ENCODE measurements at places on chromosomes 12 and 14.

GRCh38 chr12:89160716-89161123, 191.6 kb downstream of the DUSP6 start:
- no peaks in the 10 kb centered on the region for H3K27me3 ChIP-seq
- no peaks in the 10 kb centered on the region for H3K36me3 ChIP-seq
- peak overlapping the region; percentile 6 for H3K27ac ChIP-seq
- H3K4me1 ChIP-seq: peaks cover 25% of the 10 kb centered on the region
- no peak overlapping the region for H3K4me3 ChIP-seq

DNA sequence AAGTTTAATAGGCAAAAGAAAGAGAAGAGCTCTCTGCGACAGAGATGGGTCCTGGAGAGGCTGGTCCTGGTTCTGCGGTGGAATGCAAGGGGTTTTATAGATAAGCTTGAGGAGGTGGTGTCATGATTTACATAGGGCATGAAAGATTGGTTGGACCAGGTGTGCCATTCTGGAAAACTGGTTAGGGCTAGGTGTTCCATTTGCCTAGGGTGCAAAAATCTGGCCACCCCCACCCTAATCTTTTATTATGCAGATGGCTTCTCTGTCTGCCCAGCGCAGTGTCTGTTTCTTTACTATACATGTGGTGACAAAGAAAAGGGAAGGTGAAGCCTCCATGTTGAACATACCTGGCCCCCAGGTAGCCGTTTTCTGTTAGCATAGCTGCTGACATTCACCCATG, 65.4 kb downstream of the ERC1 start:
- no peaks in the 10 kb centered on the region for H3K36me3 ChIP-seq
- peaks cover 14% of the 10 kb centered on the region for H3K4me1 ChIP-seq
- no peak for DNase-seq
- H3K4me3 ChIP-seq: no peak overlapping the region
- H3K27me3 ChIP-seq: no peaks in the 10 kb centered on the region
- no peak overlapping the region for H3K27ac ChIP-seq

GRCh38 chr14:90523544-90523943, 126.7 kb downstream of the CALM1 start:
- no peaks in the 10 kb centered on the region for H3K27me3 ChIP-seq
- no peak for DNase-seq
- no peak overlapping the region for H3K4me3 ChIP-seq
- H3K27ac ChIP-seq: no peak overlapping the region

DNA sequence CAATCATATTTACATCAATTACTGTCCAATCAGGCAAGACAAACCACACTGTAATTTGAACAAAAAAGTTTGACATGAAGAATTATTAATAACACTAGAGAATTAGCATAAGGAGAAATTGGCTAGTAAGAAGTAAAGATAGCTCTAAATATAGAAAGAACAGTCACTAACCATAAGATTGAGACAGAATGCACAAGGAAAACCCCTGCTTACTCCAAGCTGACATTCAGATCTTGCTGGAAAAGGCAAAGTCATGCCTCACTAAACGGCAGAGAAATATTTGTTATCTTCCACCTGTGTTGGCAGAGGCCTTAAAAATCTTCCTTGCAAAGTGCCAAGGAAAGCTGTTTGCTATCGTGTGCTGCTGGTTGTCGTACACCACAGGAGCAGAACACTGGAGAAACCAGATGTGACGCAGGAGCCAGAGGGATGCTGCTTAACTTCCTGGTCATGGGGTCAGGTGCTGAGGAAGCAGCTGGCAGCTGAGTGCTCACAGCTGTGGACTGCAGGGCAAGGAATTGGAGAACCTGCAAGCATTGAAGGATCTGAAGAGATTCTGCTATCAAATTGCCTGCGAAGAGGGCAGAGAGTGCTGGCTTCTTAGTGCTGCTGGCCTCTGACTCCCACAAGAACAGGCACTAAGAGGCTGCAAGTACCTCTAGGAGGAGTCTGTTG, 1323.3 kb downstream of the LRFN5 start:
- H3K36me3 ChIP-seq: no peaks in the 10 kb centered on the region
- no peaks in the 10 kb centered on the region for H3K27me3 ChIP-seq
- no peak overlapping the region for H3K27ac ChIP-seq
- no peaks in the 10 kb centered on the region for H3K4me1 ChIP-seq

- no peak for DNase-seq
- no peaks in the 10 kb centered on the region for H3K36me3 ChIP-seq
- no peak overlapping the region for H3K4me3 ChIP-seq
- peaks cover 24% of the 10 kb centered on the region for H3K4me1 ChIP-seq
Observed at GRCh38 chr12:52878507-52879393, 26.1 kb downstream of the KRT8 start.

- H3K4me3 ChIP-seq: no peak overlapping the region
- H3K27me3 ChIP-seq: no peaks in the 10 kb centered on the region
- no peak overlapping the region for H3K27ac ChIP-seq
- H3K4me1 ChIP-seq: peaks cover 18% of the 10 kb centered on the region
- DNase-seq: peak; percentile 24
- no peaks in the 10 kb centered on the region for H3K36me3 ChIP-seq
Observed at GRCh38 chr14:85471744-85472143, 58.2 kb upstream of the FLRT2 start.

GRCh38 chr12:68868043-68868790, 60.2 kb downstream of the MDM2 start:
- no peak overlapping the region for H3K27ac ChIP-seq
- H3K27me3 ChIP-seq: no peaks in the 10 kb centered on the region
- no peaks in the 10 kb centered on the region for H3K4me1 ChIP-seq
- no peak overlapping the region for H3K4me3 ChIP-seq
- no peaks in the 10 kb centered on the region for H3K36me3 ChIP-seq
- DNase-seq: no peak

- H3K4me1 ChIP-seq: no peaks in the 10 kb centered on the region
- H3K27me3 ChIP-seq: no peaks in the 10 kb centered on the region
- DNase-seq: no peak
- H3K36me3 ChIP-seq: no peaks in the 10 kb centered on the region
- H3K27ac ChIP-seq: no peak overlapping the region
Observed at GRCh38 chr14:61577506-61577931, 117.8 kb upstream of the HIF1A start.

GRCh38 chr12:31773223-31773750, 44.5 kb upstream of the AMN1 start:
- H3K27ac ChIP-seq: no peak overlapping the region
- H3K36me3 ChIP-seq: no peaks in the 10 kb centered on the region
- H3K4me3 ChIP-seq: no peak overlapping the region

DNA sequence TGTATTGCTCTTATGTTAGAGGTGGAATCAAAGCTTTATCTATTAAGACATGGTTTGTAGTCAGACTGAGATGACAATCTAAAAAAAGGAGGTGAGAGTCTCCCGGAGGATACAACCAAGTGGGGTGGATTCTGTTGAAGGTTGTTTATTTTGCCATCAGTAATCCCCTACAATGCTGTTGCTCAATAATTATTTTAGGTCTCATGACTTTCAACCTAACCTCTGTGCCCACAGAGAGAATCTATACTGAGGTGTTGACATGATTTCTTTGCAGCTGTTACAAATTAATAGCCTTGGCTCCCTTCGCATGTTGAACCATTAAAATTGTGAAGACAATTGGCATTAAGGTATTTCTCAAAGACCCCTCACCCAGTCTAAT, 28.7 kb upstream of the FOS start:
- no peaks in the 10 kb centered on the region for H3K27me3 ChIP-seq
- no peak overlapping the region for H3K27ac ChIP-seq
- H3K4me3 ChIP-seq: no peak overlapping the region
- no peaks in the 10 kb centered on the region for H3K36me3 ChIP-seq
- DNase-seq: no peak

DNA sequence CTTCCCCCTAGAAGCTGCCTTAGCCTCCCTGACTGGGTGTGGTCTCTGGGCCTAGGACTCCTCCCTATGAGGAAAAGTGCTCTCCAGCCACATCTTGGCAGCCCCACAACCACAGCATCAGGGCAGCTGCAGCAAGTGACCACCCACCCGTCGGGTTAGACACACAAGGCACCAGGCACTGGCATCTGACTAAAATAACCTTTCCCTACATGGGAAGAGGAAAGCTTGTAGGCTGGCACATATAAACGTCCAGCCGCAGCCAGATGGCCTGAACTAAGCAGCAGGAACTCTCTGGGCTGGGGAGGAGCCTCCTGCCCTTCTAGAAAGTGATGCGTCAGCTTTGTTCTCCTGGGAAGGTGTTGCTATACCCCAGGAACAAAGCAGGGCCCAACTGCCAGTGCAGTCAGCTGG, 328.7 kb downstream of the DPF3 start:
- no peaks in the 10 kb centered on the region for H3K4me1 ChIP-seq
- no peak overlapping the region for H3K27ac ChIP-seq
- no peaks in the 10 kb centered on the region for H3K36me3 ChIP-seq
- no peak for DNase-seq

DNA sequence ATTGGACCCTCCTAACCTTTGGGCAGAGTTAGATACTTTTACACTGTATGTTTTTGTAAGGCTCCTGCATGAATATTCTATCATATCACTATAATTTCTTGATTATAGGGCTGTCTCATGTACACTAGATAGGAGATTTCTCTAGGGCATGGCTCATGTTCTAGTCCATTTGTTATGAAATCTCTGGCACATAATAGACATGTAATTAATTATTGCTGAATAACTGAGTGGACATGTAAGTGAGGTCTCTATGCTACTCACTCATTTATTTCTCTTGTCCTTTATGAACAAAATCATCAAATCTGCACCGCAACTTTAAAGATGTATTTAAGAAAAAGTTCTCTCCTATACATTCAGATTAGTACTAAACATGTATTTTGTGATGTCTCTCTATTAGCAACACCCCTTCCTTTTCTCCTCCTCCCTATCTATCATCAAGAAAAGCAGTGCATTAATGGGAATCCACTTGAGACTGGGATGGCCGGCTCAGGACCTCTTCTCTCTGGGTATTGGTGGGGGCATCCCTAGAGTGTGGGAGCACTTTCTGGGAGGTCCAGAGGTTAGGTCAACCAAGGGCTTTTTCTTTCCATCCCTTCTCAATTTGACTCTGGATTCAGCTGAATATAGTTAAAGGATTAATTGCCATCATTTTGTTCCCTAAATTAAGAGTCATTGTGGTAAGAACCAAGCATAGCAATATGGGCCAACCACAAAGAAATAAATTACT, 168.0 kb upstream of the HMGA2 start:
- peaks cover 2% of the 10 kb centered on the region for H3K4me1 ChIP-seq
- DNase-seq: no peak
- H3K27ac ChIP-seq: no peak overlapping the region
- H3K4me3 ChIP-seq: no peak overlapping the region

GRCh38 chr12:966724-967123, 17.2 kb upstream of the RAD52 start:
- H3K4me1 ChIP-seq: no peaks in the 10 kb centered on the region
- H3K36me3 ChIP-seq: no peaks in the 10 kb centered on the region
- no peaks in the 10 kb centered on the region for H3K27me3 ChIP-seq
- no peak overlapping the region for H3K27ac ChIP-seq

DNA sequence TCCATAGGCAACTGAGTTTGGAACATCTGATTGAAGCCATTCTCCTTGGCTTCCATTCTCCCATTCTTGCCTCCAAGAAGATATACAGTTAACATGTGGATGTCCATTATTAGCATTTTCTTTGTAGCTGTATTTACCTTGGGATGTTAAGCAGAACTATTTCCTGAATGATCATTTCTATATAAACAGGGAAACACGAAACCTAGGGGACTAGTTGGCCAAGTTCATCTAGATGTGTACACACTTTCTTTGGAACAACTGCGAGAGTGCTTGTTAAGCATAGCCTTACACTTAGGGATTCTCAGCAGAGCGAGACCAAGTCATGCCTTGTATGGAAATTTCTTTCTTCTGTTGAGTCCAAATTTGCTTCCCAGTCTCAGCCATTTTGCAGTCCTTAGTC, 42.1 kb downstream of the DRAM1 start:
- no peak overlapping the region for H3K27ac ChIP-seq
- H3K4me3 ChIP-seq: no peak overlapping the region
- H3K27me3 ChIP-seq: no peaks in the 10 kb centered on the region
- H3K36me3 ChIP-seq: no peaks in the 10 kb centered on the region
- no peak for DNase-seq

Measured in large intestine (tissue), 12 donors.